Endodermal cell (in vitro differentiated cells): ENCODE measurements at places on chromosomes 6 and 20. TPM values are rescaled to one million over a fixed set of nuclear protein-coding genes. Genes with fewer than 3 reads are reported as not detected.

The FOXP4 gene
- 44.4 to 56.3 TPM (median 47.4 TPM) in 3 replicates for total RNA-seq

The PTGIS gene
- 20.9 to 24.3 TPM (median 22.5 TPM) in 3 replicates for total RNA-seq

The MYH7B gene
- 0.37 and 0.50 TPM in 2 replicates for total RNA-seq

The PSORS1C2 gene
- total RNA-seq: 0.20 TPM in 1 of 2 replicates, not detected in the other

The LY6G6C gene
- total RNA-seq: 0.29 and 0.90 TPM in 2 replicates

The MYL9 gene
- total RNA-seq: 264 and 274 TPM in 2 replicates

The SIRPD gene
- total RNA-seq: not detected in 2 replicates

The GJA1 gene
- 706 to 831 TPM (median 755 TPM) in 3 replicates for total RNA-seq

The PRRT1 gene
- total RNA-seq: 2.0 and 2.7 TPM in 2 replicates

The PI16 gene
- total RNA-seq: not detected in 3 replicates

The CST4 gene
- 0.95 and 2.0 TPM in 2 replicates for total RNA-seq

GRCh38 chr6:85864453-85865401 is 222.0 kb upstream of the SYNCRIP start:
- DNase-seq: no peak

- DNase-seq: peak; percentile 78
Observed at GRCh38 chr6:33547499-33547898, 32.6 kb downstream of the BAK1 start.

- peak; percentile 66 for DNase-seq
Observed at GRCh38 chr6:108116546-108117426, 42.2 kb upstream of the OSTM1 start.

- DNase-seq: no peak
Observed at GRCh38 chr6:25503686-25504085, 148.3 kb upstream of the SCGN start.

DNA sequence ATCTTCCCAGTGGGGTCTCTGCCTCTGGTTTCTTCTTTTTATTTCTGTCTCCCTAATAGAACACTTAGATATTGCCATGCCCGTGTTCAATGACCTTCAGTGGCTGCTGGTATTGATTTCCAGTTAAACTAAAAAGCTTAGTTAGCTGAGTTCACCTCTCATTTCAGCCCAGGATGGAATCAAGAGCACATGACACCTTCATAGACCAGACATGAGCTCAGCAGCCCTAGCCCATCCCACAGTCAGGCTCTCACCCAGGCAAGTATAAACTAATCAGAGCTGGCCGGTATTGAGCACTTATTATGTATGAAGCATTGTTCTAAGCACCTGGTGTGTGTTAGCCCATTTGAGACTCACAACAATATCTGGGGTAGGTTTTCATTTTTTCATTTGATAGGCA is 33.7 kb upstream of the PLEKHG1 start:
- no peak for DNase-seq

GRCh38 chr6:24738741-24739140 is 19.8 kb upstream of the C6orf62 start:
- DNase-seq: no peak

GRCh38 chr6:15338476-15338875 is 92.6 kb downstream of the JARID2 start:
- no peak for DNase-seq

DNA sequence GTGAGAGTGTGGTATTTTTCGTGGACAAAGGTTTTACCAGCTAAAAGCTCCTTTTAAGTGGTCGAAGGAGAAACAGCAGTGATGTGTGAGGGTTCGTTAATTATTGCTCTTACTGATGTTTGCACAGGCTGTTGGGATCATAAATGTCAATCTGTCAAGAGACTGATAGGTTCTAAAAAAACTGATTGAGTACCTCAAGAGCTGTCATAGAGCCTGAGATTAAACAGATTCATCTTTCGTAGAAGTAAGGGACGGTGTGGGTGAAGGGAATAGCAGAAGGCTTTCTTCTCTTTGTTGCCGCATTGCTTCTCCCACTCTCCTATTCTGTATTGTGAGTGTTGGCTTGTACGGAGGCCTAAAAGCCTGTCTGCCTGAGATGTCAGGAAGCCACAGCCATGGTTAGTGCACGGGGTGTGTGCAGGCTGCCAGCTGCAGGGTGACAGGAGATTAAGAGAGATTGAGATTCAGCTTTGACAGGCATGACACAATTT is 291.0 kb downstream of the ZFAND3 start:
- DNase-seq: no peak

- DNase-seq: no peak
Observed at GRCh38 chr20:1491860-1492642, 831 bp upstream of the SIRPB2 start.

DNA sequence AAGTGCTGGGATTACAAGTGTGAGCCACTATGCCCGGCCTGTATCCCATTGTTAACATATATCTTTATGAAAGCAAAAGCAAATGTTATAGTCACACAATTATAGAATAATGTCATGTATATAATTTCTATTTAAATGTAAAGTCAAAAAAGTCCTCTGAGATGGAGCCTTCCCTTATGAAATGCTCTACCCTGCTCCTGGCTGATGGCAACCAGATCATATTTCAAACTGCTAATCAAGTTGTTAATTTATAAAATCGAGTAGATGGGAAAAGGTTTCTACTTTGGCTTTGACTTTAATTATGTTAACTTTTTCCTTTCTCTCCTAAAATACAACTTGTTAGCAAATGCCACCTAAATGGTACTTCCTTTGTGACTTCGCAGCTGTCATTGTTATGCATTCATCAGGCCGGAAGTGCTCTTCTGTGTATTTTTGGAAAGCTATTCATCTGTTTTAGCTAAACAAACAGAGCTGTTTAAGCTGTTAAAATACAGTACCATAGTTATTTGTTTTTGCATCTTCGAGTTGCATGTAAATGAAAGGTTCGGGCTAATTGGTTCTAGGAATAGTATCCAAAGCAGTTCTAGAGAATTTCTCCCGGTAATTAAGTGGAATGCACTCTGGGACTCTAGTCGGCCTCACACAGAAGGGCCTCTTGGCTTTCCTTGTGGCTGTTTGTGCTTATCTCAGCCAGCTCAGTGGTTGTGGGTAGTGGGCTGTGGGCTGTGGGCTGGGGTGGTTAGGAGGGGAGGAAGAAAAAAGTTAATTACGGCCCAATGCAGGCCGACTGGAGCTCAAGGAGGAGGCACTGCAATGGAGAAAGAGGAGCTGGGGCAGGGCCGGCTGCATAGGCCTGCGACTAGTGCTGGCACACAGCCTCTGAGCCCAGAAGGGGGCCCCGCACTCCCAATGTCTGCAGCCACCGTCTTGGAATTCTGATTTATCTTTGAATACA is 34.8 kb downstream of the SLC35D3 start:
- peak; percentile 88 for DNase-seq

DNA sequence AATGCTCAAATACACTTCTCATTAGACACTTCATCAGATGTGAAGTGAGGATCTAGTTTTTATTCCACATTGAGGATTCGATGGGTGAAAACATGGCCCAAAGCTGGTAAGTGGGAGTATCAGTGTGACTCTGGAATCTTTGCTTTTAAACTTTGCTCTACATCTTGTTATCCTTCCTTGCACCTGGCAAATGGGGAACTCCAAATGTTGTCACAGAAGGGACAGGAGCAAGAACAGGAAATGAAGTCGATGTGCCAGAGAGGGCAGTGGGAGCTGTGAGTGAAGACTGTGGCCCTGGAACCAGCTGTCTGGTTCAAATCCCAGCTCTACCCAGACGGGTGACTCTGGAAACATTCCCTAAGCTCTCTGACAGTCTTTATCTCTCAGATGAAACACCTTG is 86.7 kb upstream of the AGPAT4 start:
- no peak for DNase-seq

DNA sequence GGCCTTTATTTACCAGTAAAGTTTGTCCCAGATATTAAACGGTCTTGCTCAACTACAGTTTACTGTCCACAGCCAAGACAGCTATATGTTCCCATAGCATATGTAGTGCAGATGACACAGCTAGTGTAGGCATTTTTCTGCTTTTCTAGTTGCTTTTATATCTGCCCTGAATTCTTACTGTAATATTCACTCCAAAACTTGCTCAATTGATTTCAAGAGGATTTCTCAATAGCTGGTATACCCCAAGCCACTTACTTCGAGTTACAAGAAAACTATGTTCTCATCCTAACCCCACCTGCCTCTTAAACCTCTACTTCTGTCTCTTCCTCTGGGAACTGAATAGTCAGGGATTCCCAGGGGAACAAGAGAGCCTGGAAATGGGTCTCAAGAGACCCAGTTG is 18.9 kb upstream of the ROS1 start:
- DNase-seq: no peak

DNA sequence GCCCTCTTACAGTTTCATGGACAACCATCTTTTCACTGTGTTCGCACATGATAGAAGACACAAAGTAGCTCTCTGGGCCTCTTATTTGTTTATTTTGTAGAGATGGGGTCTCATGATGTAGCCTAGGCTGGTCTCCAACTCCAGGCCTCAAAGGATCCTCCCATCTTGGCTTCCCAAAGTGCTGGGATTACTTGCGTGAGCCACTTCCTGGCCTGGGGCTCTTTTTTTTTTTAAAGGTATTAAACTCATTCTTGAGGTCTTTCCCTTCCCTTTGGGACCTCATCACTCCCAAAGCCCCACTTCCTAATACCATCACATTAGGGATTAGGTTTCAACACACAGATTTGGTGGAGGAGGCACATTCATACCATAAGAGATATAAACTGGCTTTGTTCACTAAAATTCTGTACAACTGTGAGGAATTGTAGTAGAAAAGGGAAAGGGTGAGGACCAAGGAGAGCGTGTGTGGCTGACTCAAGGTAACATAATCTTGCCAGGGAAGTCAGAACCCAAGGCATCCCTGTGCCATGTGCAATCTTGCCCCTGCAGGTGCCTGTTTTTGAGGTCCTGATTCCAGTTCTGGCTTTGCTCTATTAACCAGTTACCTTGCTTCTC is 45.5 kb downstream of the EIF2S2 start:
- no peak for DNase-seq

DNA sequence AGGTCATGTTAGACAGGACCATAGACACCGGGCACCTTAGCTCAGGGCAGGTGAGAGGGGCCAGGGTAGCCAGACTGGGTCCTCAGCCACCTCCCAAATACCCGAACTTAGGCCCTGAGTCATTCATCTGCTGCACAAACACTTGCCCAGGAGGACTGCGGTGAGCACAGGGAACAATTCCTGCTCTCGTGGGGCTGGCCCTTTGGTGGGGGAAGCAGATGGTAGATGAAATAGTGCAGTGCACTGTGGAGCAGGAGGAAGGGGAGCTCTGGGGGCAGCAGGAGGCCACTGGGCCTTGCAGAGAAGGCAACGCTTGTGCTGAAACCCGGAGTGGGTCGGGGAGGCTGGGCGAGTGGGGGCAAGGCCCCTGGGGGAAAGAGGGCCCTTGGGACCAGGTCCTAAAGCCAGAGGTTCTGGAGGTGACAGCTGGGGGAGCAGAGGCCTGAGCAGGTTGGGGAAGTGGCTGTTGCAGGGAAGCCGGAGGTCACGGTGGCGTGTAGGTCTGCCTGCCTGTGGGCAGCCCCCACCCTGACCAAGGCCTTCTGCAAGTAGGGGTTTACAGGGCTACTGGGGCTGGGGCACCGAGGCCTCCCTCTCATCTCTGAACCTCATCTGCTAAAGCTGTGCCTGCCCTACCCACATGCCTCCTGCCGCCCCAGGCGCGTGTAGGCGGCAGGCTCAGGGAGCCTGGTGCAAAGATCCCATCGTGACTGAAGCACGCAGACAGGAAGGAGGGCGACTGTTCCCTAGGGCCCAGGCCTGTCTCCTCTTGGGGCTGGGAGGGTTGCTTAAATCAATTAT is 4.7 kb upstream of the NPBWR2 start:
- DNase-seq: peak; percentile 32

- DNase-seq: no peak
Observed at GRCh38 chr20:63665708-63666107, 7.6 kb downstream of the RTEL1 start.

DNA sequence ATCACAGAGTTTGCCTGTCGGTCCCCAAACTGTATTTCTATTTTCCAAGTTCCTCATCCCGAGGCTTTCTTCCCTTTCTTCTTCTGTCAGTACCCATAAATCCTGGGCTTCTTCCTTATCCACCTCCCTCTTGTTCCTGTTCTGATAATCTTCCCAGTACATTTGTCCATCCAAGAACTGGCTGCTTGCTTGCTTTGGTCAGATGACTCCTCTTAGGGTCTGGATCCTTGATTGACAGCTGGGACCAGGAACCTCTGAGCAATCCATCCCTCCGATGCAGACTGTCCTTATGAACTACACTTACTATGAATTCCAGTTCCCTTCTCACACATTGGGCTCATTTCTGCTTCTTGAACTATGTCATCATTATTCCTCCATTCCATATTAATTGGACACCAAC is 275.3 kb upstream of the CITED2 start:
- DNase-seq: no peak

GRCh38 chr6:18245642-18246041 is 18.7 kb downstream of the DEK start:
- DNase-seq: no peak
